ENCODE measurements at places on chromosomes 12 and 14.

DNA sequence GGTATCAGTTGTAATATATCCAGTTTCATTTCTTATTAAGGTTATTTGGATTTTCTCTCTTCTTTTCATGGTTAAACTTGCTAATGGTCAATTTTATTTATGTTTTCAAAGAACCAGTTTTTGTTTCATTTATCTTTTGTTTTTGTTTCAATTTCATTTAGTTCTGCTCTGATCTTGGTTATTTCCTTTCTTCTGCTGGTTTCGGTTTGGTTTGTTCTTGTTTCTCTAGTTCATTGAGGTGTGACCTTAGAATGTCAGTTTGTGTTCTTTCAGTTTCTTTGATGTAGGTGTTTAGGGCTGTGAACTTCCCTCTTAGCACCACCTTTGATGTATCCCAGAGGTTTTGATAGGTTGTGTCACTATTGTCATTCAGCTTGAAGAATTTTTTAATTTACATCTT, 145.6 kb upstream of the SLCO1B1 start:
- no peak for DNase-seq

GRCh38 chr12:69936214-69936731, 111.2 kb downstream of the MYRFL start:
- DNase-seq, result no peak

DNA sequence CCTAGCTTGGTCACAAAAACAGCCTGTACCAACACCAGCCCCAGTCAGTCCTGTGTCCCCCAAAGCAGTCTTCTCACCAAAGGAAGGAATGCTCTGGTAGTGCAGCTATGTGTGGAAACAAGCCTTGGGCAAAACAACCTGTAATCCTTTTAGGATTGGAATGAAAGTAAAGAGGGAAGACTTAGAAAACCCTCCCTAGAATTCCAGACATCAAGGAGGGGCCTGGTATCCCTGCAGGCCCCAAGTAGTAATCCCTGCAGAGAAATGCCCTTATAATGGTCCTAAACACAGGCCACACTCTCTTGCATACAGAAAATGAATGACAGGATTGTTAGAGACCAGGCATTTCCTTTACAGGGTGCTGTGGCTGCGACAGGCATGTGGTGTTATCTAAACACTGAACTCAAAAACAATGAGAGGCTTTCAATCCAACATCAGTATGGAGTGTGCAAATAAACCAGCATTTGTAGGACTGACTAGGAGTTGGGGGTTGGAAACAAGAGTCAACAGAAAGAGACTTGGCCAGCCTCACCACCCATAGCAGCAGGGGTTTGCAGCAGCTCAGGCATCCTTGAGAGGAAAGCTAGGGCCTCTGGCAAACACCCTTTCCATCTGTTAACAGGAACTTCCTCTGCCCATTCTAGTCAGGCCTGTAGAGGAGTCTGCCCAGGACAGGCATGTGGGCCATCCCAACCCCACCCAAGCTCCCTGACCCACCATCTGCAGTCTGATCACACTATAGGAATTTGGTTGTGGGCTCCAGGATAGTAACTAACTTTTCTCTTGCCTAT, 59.1 kb downstream of the DCAF5 start:
- no peak for DNase-seq

- no peak for DNase-seq
Observed at GRCh38 chr14:102690509-102691286, 86.6 kb upstream of the TRAF3 start.

DNA sequence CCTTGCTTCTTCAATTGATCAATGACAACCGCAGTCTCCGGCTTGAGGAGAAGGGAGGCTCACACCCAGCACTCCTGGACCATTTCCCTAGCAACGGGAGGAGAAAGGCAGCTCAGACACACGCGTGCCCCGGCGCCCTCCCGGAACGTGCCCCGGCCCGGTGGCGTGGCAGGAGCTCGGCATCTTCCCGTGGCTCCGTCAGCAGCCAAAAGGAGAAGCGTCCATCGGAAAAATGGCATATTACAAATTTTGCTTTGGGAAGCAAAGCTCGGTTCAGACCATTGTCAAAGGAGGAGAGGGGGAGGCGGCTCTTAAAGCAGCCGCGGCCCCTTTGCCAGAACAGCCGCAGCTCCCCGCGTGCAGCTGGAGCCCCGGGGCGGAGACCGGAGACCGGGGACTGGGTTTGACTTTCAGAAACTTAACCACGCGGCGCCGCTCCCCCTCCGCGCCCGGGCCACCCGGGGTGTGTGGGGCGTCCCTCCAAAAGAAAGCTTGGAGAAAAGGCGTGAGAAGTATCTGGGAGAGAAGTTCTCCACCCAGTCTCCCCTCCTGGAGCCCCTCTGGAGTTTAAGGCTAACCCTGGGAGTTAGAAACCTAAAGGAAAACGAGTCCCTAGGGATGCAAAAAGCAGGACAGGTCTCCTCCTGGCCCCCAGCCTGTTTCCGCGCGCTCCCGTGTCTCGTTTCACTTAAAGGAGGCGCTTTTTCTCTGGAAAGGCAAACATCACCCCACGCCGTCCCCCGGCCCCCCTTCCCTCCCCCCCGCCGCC, 545 bp downstream of the PPFIA2 start:
- DNase-seq, result no peak

GRCh38 chr14:64110802-64111201, 183.4 kb downstream of the ESR2 start:
- no peak for DNase-seq

- DNase-seq, result no peak
Observed at GRCh38 chr12:269191-269590, 6.6 kb upstream of the SLC6A13 start.

- DNase-seq, result no peak
Observed at GRCh38 chr14:90830931-90831701, 14.9 kb upstream of the TTC7B start.

GRCh38 chr14:51735851-51736250, 84.1 kb downstream of the FRMD6 start:
- no peak for DNase-seq

DNA sequence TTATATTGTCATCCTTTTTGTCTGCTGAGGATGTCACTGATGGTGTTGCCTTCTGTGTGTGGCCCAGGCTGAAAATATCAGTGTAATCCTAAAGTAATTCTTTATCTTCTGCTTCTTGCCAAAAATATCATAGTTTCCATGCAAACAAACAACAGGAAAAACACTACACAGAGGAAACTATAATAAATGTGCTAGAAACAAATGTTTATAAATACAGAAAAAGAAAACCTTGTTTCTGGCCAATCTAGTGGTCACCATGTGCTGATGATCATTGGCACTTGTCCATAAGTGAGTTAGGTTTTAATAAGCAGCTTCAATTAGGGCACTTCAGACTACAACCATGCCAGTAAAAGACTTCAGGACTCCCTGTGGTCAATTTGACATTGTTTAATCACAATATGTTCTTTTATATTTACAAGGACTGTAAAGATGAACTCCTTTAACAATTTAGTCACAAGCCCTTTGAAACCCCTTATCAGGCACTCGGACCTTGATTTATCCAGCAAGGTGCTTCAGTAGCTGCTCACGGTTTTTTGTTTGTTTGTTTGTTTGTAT, 124.8 kb downstream of the TMTC3 start:
- no peak for DNase-seq

- DNase-seq, result no peak
Observed at GRCh38 chr14:66610154-66610563, 102.2 kb downstream of the GPHN start.

DNA sequence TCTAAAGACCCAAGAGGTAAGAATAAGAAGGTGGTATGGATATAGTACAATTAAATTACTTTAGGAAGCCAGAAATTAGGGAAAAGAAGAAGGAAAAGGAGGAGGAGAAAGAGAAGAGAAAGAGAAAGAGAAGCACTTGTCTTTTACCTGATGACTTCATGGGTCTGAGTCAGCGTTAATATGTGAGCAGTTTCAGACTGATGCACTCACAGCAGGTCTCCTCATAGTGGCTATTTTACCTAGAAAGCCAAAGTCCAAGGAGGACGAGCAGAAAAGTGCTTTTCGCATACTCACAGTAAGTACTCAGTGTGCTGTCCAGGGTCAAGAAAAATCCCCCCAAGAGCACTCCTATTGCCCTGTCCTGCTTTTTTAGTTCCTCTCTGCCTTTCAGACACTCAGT, 222.1 kb downstream of the C12orf42 start:
- no peak for DNase-seq

DNA sequence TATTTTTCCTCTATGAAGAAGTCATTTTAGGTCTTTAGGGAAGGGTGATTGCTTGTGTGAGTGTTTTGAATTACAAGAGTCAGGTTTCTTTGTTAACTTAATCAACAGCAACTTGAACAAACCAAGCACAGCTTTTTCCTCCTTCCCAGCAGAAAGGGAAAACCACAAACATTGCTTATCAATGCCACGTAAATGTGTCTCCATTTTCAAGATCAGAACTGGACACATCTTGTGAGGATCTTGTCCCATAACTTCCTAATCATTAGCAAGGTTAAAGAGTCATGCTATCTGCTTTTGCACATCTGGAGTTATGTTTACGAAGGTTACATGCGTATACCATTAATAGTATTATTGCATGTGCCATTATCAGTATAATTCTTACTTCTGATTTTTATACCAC, 248.0 kb upstream of the FLRT2 start:
- DNase-seq, result no peak

DNA sequence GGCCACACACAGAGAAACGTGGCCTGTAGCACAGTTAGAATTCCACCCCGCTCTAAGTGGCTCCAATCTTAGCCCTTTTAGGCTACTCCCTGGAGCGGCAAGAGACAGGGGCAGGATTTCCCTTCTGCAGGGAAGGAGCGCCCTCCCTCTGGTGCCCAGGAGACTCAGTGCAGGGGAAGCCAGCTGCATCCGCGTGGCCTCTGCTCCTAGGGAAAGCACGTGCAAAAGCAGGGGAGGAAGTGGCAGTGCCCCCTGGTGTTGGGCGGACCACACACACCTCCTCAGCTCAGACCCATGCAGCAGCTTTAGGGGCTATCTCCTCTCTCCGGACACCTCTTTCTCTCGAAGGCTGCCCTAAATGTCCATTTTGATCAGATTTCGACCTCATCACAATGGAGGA, 50.0 kb downstream of the SPRING1 start:
- no peak for DNase-seq

- DNase-seq, result no peak
Observed at GRCh38 chr12:116647813-116648212, 88.6 kb downstream of the MAP1LC3B2 start.

DNA sequence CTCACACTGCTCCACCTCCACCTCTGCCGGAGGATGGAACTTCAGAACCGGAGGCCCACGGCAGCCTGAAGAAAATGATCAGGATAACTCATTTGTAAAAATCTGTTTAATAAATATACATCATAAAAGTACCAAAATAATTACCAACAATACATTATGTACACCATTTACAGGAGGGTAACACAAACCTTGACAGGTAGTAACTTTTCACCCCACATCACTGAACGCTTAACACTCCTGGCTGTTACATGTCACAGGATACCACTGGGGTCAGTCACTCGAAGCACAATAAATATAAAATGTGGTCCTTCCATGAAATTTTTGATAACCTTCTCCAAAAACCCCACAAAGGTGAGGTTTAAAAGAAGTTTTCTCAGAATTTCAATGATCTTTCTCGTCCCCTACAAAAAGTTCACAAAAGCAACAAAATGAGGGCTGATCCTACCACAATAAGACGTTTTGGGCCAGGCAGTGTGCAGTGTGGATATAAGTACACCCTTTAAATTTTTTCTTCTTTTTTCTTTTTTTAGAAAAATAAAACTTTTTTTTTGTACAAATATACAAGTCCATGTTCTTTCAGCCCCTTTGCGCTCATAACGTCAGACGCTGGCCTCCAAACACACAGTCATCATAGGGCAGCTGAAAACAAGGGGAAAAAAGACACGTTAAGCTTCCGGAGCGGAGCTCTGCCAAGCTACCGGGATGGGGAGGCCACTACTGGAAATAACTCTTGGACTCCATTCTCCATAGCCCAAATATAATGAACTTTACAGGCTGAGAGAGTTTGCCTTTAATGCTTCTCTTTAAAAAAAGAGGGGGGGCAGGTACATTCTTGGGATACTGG, 2.9 kb downstream of the NFKBIA start:
- peak; percentile 12 for DNase-seq

DNA sequence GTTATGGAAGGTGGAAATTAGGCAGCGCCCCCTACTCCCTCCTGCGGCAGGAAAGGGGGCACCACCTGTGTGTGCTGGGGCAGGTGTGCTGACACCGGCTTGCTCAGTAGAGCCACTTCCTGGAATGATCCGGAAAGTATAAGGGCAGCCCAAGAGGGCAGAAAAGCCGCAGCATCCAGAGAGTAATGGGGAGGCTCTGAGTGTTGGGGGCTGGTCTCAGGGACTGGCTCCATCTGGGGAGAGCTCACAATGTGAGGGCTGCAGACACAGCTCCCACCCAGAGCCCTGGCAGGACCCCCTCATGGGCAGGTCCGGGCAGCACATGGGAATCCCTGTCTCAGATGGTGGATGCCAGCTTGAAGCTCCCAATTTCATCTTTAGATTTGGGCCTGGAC, 187.6 kb upstream of the C14orf180 start:
- DNase-seq, result no peak

- DNase-seq, result no peak
Observed at GRCh38 chr12:106522708-106523107, 60.1 kb upstream of the RFX4 start.

DNA sequence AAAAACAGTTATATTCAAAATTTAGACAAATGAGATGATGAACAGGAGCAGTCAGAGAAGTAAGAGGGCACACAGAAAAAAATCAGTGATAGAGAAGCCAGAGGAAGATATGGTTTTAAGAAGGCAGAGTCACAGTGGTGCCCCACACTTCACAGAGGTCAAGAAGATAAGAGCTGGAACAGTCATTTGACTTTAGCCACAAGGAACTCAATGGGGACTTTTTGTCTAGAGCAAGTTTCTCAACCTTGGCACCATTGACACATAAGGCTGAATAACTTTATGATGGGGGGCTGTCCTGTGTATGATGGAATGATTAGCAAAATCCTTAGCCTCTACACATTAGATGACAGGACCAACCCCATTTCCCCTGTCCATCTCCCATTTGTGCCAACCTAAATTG, 172.8 kb upstream of the PLEKHG7 start:
- DNase-seq, result no peak

DNA sequence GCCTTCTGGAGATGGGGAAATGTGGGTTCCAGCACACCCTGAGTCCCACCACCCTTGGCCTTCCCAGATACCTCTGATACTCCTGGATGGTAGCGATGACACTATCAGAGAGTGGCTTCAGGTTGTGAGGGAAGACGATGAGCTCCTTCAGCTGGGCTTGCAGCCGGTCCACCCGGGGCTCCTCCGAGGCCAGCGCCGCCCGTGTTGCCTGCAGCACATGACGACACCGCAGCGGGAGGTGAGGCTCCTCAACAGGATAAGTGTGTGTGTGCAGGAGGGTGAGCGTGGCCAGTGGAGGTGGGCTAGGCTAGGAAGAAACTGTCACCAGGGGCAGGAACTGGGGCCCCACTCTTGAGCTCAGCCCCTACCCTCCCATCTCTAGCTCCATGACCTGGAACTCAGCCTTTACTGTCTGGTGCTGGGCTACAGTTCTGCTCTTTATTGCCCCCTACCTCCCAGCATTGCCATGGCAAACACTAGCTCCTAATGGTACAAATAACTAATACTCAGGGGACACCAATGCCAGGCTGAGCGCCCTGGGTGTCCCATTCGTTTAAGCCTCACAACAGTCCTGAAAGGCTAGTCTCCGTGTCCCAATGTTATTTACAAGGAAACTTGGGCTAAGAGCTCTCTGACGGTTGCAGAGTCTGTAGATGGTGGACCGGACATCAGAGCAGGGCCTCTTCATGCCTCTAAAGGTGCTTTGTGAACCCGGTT, 64.1 kb downstream of the SYNE3 start:
- no peak for DNase-seq

- DNase-seq, result no peak
Observed at GRCh38 chr12:3995306-3995705, 122.1 kb upstream of the PARP11 start.

Data from effector CD8-positive, alpha-beta T cell (primary cell).